RCC 7860 (cell line): ENCODE measurements at places on chromosomes 5 and 9.

- DNase-seq: no peak
Measured at GRCh38 chr9:126790561-126790960, 14.3 kb upstream of the ZBTB43 start.

- no peak for DNase-seq
Measured at GRCh38 chr9:107983181-107983603, 493.6 kb upstream of the KLF4 start.

- no peak for DNase-seq
Measured at GRCh38 chr5:2866662-2867372, 115.3 kb upstream of the IRX2 start.

- DNase-seq: no peak
Measured at GRCh38 chr5:7705261-7705660, 145.7 kb downstream of the CFAP90 start.

DNA sequence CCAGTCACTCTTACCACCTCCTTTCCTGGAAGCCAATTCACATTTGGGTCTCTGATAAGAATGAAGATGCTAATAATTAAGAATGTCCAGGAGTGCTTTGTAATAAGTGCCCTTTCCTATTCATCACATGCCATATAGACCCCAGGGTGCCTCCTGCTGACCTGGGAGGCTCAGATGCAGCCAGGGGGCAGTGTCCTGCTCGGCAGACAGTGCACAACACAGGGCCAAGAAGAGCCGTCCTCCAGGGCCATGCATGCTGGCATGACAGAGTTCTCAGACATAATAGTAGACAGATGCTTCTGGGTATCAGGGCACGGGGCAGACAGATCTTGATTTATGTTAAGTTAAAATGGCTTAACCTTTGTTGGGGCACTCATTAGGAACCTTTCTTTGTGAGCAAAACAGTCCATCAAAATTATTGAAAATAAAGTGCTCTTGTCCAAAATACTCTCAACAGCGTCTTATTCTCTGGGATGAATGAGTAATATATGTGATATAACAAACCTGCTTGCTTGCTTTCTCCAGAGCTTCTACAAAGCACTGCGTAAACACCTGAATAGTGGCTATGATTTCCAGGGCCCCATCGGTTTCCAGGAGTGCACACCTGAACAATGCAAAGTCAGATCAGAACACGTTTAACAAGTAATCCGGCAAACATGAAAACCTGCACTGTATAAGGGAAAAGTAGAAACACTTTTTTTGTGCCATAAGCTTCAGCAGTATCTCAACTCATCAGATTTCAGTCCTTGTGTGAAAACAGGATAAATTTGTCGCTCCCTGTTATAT is 192.7 kb downstream of the FANCC start:
- DNase-seq: no peak

DNA sequence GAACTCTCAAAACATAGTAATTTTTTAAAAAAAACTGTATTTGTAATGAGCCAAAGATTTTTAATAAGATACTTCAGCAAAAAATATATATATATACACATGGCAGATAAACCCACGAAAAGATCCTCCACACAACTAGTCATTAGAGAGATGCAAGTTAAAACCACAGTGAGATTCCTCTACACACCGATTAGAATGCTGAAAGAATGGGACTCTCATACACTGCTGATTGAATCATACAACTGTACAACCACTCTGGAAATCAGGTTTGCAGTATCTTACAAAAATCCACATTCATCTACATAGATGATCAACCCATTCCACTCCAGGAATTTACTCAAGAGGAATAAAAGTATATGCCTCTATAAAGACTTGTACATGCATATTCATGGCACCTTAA is 43.7 kb downstream of the RASEF start:
- no peak for DNase-seq

- DNase-seq: no peak
Measured at GRCh38 chr5:74935752-74936091, 69.5 kb upstream of the FAM169A start.

DNA sequence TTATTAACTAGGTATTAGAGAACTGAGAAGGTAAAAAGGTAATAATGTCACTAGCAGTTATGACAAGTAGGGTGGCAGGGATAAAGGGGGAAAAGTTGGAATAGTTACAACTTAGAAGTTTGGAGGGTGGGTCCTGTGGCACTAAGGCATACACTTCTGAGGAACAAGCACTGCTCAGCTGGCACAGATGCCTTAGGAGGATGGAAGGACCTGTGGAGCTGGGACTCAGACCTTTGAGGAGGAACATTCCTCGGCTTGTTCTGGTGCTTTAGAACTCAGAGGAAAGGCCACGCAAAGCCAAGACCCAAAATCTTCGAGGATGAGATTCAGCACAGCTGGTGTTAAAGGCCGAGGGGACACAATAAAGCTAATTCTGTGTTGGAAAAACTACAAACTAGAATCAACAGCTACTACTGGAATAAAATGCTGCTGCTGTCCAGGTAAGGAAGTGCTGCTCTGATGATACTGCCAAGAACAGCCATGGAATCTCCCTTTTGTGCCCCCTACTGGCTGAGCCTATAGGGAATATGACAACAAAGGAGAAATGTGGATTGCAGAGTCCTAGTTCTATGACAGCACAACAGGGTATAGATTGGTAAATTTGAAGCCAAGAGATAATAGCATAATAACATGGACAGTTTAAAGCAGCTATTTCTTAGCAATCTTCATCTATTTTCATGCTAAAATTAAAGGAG is 126.7 kb downstream of the SLC25A46 start:
- peak; percentile 28 for DNase-seq

- DNase-seq: no peak
Measured at GRCh38 chr5:143495821-143496275, 92.4 kb upstream of the NR3C1 start.

DNA sequence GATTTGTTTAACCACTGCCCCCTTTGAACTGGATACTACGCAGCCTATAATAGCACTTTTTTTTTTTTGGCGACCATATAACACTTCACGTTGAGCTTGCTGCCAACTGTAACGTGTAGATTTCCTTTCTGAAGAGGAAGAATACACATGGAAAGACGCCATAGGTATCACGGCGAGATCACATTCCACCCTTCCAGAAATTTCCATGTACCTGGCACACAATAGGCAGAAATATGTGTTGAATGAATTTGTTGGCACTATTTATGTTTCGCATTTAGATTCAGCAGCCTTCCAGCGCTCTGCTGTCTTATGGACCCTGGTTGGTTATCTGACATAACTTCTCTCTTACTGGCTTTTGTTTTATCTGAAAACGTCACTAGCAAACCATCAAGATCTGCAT is 250.3 kb downstream of the SLIT3 start:
- no peak for DNase-seq

- DNase-seq: no peak
Measured at GRCh38 chr9:3205421-3206095, 320.2 kb downstream of the RFX3 start.

- DNase-seq: no peak
Measured at GRCh38 chr5:33153831-33154230, 286.9 kb upstream of the TARS1 start.

GRCh38 chr5:164799391-164799790 is 1294.0 kb downstream of the MAT2B start:
- DNase-seq: no peak

- no peak for DNase-seq
Measured at GRCh38 chr9:127197861-127198430, 66.6 kb upstream of the GARNL3 start.

- no peak for DNase-seq
Measured at GRCh38 chr5:95962785-95963184, 1.1 kb upstream of the ELL2 start.

GRCh38 chr5:87541676-87542075 is 128.9 kb upstream of the CCNH start:
- no peak for DNase-seq

DNA sequence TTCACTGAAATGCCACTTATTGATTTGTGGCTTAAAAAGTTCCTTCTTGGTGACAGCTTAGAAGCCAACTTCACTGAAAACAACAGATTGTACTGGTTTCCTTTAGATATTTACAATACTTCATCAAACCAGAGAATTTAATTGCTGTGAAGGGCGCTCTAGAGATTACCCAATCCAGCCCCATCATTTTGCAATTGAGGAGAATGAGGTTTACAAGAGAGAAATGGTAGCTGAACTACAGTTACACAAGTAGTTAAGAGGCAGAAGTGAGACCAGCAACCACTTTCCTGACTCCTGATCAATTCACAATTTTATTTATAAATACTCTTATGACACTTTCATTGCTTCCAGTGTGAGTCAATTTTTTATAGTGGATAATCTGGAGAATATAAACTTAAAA is 103.5 kb upstream of the APC start:
- no peak for DNase-seq

DNA sequence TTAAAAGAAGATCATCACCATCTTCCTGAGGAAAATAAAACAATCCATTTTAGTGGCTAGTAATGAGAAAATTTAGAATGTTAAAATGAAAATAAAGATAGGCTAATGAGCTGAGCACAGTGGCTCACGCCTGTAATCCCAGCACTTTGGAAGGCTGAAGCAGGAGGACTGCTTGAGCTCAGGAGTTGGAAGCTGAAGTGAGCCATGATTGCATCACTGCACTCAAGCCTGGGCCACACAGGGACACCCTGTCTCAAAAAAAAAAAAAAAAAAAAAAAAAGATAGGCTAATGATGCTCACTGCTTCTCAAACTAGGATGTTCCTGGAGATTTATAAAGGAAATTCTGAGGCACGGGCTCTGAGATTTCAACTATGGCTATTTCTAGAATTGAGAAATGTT is 50.3 kb downstream of the CPLANE1 start:
- no peak for DNase-seq

GRCh38 chr5:83524991-83525390 is 53.4 kb downstream of the VCAN start:
- no peak for DNase-seq

- DNase-seq: peak; percentile 93
Measured at GRCh38 chr9:125233678-125234077, 7.5 kb downstream of the HSPA5 start.

- no peak for DNase-seq
Measured at GRCh38 chr5:130335117-130335516, 430.9 kb downstream of the CHSY3 start.

DNA sequence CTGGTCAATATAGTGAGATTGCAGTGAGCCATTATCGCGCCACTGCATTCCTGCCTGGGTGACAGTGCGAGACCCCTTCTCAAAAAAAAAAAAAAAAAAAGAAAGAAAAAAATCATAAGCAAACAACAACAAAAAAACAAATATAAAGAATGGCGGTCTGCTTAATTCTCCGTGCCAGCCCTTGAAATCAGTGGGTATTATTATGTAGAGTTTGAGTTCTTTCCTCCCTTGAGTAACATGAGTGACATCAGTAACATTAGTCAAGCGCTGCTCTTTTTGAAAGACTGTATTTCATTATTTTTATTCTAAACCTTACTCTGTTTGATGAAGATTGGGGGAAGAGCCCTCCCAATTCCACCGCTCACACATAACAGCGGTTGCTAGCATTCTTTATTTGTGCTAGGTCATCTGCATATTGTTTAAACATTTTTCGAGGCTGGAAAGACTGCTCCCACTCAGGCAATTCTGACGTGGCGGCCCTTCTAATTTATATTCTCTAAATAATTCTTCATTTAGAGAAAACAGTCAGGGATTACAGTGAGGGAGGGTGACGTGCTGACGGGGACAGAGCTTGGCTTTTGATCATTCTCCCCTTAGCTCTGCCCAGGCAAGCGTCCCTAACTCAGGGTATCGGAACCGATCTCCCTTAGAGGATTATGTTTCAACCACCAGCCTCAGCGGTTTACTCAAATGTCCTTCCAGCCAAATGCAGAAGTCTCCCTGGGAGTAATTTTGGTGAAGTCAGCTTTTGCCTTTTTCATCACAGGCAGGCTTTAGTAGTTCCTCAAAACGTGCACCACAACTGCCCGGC is 860 bp upstream of the MARCHF6 start:
- no peak for DNase-seq

DNA sequence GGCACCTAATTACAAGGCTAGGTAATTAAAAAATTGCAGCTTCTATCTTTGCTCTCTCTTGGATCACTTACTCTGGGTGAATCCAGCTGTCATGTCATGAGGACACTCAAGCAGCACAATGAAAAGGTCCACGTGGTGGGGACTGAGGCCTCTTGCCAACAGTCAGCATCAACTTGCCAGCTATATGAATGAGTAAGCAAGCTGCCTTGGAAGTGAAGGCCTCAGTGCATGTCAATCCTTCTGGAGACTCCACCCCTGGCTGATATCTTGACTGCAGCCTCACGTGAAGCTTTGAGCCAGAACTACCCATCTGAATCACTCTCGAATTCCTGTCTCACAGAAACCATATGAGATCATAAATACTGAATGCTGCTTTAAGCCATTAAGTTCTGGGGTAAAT is 140.5 kb downstream of the SNX18 start:
- peak; percentile 75 for DNase-seq

DNA sequence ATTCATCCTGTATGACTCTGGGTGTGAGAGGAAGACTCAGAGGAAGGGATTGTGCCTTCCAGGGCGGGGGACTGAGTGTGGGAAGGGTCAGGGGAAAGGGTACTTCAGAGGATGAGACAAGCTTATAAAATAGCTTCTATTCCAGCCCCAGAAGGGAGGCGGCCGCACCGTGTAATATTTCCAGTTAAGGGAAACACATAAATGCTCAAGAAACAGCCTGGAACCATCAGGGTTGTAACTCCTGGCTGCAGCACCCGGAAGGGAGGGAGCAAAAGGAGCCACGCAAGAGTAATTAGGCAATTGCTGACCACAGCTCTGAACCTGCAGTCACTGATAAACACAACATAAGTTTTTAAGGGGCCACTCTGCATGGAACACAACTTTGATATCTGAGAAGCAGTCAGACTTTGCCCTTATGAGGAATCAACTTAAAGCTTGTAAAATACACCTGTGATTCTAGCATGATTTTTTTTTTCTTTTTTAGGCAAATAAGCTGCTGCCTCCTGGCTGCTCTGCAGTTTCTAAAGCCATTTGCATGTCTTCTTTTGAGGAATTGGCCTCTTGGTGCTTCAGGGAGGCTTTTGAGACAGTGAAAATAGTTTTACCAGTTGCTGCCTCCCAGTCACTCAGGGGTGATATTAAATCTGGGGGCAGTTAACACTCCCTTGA is 382.7 kb downstream of the ENC1 start:
- DNase-seq: no peak

DNA sequence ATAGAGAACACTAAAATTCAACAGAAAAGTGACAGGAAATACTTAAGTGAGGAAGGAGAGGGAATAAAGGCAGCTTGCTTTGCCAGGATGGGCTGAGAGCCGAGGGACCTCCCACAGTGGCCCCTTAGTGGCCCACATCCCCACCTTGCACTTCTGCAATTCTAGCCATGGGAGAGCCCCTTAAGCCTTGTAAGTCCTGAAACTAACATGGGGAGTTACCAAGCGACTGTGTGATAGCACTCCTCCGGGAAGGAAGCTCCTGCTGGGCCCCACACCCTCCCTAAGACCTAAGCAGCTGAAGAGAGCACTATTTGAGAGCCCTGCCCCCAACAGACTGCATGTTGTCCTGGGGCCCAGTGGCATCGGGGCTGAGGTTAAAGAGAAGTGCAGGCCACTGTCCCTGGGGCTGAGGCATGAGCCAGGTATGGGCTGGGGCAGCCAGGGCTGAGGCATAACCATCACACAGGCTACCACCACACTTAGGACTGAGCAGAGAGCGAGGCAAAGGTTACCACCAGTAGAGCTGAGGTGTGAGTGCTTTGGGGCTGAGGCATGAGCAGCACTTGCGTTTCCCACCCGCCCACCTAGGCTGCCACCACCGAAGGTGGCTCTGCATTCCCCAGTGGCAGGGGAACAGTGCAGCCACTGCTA is 301.8 kb upstream of the TRPC7 start:
- DNase-seq: no peak
